ENCODE measurements at places on chromosomes 3 and 15.

DNA sequence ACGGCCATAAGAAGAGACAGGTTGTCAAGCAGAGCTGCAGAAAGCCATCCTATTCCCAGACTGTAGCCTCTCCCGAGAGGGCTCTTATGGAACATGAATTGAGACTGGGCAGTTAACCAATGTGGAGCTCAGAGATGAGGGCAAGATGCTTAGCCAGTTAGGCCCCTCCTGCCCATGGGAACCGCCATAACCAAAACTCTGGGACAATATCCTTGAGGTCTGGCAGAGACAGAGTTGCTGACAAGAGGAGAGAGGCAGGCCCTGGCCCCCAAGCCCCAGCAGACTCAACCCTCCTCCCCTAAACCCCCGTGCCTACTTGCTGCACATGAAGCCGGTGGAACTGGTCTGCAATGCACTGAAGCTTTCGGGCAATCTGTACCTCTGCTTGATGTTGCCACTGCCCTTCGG is 4.8 kb downstream of the BMF start:
- no peak for DNase-seq

- DNase-seq = no peak
These were observed 65.1 kb downstream of the HMCES start for GRCh38 chr3:129343643-129344360.

DNA sequence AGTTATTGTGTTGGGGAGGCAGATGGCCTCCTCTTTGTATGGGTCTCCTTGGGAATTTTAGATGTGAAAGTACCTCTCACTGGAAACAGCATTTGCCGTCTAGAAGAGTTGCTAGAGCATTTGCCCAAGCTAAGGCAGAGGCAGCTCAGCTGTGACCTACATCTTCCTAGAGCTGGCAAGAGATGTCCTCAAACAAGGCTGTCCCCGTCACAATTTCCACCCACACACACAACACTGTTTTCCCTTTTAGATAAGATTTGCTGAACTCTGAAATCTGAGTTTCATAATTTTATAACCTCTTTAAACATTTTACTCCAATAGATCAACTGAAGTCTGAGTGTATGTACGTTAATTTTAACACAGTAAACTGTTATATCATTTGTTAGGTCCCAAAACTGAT is 352.6 kb downstream of the EPHB1 start:
- DNase-seq = no peak

- no peak for DNase-seq
These were observed 982 bp upstream of the GABPB1 start for GRCh38 chr15:50355980-50356379.

- DNase-seq = no peak
These were observed 41.8 kb downstream of the ITGB5 start for GRCh38 chr3:124845406-124845805.
